ENCODE measurements at places on chromosomes 7 and 10.

DNA sequence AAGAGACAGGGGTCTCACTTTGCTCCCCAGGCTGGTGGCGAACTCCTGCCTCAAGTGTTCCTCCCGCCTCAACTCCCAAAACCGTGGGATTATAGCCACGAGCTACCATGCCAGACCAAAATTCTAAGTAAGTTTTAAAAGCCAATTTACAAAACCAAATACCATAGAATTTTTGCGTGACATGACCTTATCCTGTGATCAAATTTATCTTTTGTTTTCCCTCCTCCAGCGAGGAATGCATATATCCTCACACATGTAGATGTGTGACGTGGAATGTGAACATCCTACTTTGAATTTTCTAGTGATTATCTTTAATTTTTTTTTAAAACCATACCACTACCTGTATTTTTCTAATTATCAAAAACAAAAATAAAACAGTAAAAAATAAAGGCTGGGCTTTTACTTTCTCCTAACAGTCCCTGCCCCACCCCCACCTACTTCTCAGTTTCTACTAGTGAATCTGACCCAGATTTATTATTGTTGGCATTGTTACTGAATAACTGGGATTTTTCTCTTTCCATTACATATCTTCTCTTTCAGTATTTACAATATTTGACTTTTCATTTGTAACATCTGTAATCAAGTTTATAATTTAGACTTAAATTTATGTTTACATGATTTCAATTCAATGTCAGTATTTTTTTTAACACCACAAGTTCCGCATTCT is 26.0 kb downstream of the CYTH3 start:
- no peak for ATAC-seq

- ATAC-seq, result no peak
Measured at GRCh38 chr10:88190123-88190522, 326.7 kb downstream of the PTEN start.

DNA sequence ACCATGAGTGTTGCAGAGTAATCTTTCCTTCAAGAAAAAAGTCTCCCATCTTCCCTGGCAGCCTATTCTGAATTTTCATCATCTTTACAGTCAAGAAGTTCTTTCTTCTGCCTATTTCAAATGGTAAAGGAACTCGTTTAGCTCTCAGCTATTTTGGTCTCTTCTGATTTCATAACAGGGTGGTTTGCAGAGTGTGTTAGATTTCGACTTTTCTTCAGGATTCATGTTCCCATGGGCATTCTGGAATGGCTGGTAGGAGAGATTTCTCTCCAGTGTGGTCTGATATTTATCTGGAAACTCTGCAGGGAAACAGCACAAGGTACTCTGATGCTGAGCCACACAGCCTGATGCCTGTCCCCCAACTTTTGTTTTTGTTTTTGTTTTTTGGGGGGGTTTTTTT is 111.1 kb upstream of the FAM171A1 start:
- no peak for ATAC-seq

DNA sequence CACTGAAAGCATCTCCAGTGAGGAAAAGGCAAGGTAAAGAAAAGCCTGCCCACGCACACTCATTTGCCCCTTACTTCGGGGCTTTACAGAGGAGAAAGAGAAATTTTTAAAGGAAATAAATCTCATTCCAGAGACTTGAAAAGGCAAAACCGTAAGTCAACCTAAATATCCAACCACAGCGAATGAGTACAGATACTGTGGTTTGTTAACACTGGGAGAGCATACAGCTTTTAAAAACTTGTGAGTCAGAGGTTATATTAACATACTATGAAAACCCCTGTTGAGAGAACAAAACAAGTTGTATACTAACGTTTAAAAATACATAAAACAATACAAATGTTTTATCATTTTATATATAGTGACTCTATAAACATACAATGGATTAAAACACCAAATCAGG is 28.6 kb upstream of the ST7 start:
- ATAC-seq, result no peak

DNA sequence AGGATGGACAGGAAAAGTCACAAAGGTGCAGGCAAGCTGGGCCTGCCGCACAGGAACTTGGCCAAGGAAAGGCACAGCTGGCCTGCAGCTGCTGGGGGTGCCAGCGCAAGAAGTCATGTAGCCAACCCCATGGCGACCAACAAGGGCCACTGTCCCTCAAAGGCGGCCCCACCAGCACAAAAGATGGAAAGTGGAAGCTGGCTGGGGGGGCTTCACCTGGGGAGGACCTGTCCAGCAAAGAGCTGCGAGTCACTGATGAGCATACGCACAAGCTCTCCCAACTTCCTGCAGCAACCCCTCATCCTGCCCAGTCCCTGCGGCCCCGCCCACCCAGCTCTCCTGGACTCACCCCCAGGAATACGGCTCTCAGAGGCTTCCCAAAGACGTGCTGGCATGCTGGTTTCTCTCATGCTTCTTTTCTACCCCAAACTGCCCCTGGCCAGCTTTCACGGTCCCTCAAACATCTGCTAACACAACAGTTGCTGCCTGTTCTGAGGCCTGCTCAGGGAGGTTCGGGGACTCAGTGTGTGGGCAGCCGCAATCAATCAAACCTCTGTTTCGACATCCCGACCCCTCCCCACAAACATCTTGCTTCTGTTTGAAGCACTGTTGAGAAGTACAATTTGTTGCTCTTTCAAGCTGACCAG is 67.6 kb downstream of the FAM53B start:
- no peak for ATAC-seq

- no peak for ATAC-seq
Measured at GRCh38 chr7:106064316-106064715, 47.8 kb downstream of the SYPL1 start.

DNA sequence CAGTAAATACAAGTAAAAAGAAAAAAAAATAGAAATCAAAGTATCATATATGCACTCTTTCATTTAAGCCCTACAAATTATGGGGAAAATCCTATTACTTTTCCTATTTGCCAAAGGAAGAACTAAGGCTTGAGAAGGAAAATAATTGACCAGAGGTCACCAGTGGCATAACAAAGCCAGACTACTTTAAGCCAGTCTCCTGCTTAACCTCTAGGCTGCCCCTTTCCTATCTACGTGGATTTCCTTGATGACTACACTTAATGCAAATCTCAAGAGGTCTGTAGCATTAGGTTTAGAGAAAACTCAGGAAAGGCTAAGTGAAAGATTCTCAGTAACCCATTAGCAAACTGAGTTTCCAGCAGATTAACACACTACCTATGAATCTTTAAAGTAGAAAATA is 49.8 kb downstream of the TPK1 start:
- ATAC-seq, result no peak

GRCh38 chr10:62217683-62218082 is 51.0 kb downstream of the RTKN2 start:
- no peak for ATAC-seq

DNA sequence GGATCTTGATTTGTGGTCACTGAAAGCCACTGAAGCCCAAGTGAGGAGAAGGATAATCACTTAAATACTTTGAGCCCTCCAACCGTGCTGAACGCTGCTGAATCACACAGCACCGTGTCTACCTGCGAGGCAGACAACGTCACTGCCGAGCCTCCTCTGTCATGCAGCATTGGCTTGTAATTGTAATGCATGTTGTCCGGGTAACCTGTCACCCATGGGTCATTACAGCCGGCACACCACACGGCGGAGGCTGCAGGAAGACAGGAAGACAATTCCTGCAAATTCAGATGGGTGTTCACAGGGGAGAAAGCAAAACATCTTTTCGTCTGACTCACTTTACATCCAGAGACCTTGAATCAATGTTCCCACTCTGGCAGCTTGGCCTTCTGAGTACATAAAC is 546.1 kb upstream of the FOXK1 start:
- ATAC-seq, result no peak

DNA sequence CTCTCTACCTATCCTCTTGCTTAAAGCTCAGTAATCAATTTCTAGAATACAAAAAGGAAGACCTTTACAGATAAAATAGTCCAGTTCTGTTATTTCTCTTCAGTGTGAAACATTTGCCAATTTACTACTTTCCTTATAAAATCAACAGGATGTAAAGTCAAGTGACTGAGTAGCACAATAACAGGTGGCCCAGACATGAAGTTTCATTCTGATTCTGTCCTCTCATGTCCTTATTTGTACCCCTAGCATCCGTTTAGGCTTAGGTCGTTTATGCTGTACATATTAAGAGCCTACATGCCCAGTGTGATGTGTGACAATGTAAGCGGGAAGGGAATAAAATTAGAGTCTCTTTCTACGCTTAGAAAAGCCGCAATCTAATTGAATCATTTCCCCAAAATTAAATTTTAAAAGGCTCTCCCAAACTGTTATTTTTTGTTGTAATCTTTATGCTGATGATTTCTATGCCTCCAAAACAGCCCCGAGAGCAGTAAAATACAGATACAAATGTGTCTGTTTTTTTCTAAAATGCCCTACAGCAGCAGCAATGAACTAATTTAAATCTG is 29.1 kb downstream of the EPC1 start:
- peak; percentile 97 for ATAC-seq

- no peak for ATAC-seq
Measured at GRCh38 chr7:74380720-74381119, 73.0 kb upstream of the GTF2IRD1 start.

DNA sequence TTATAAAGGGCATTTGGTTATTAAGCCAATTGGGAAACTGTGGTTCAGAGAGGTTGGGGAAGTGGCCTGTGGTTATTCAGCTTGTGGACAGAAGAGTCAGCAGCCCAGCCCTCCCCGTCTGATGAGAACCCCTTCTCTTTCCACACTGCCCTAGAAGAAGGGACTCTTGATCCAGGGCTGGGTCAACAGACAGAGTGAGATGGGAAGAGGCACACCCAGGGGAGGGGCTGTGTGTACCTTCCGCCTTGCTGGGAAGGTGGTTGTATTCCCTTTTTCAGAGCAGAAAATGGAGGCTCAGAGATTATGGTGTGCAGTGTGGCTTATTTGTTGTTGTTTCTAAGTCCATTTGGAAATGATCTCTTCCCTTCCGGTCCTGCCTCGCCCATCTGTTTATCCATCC is 103.4 kb downstream of the GRK5 start:
- ATAC-seq, result no peak

DNA sequence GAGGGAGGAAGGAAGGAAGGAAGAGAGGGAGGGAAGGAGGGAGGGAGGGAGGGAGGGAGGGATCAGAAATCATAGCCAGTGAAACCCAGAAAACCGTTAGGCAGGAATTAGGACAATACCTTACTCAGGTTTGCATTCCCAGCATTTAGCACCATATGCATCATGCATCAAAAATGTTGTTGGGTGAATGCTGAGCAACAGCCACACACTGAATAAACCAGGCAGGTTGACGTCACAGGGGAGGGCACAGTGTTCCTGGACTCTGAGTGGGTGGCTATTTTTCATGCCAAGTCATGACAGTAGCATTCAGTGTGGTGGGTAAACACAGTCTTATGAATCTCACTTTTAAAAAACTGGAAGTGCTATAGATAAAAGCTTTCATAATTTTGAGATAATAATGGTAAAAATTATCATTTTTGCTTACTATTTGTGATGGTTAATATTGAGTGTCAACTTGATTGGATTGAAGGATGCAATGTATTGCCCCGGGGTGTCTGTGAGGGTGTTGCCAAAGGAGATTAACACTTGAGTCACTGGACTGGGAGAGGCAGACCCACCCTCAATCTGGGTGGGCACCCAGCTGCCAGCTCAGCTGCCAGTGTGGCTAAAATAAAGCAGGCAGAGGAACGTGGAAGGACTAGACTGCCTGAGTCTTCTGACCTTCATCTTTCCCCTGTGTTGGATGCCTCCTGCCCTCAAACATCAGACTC is 199.1 kb upstream of the PRKCQ start:
- no peak for ATAC-seq

- ATAC-seq, result no peak
Measured at GRCh38 chr7:120554960-120555571, 282.1 kb downstream of the KCND2 start.

DNA sequence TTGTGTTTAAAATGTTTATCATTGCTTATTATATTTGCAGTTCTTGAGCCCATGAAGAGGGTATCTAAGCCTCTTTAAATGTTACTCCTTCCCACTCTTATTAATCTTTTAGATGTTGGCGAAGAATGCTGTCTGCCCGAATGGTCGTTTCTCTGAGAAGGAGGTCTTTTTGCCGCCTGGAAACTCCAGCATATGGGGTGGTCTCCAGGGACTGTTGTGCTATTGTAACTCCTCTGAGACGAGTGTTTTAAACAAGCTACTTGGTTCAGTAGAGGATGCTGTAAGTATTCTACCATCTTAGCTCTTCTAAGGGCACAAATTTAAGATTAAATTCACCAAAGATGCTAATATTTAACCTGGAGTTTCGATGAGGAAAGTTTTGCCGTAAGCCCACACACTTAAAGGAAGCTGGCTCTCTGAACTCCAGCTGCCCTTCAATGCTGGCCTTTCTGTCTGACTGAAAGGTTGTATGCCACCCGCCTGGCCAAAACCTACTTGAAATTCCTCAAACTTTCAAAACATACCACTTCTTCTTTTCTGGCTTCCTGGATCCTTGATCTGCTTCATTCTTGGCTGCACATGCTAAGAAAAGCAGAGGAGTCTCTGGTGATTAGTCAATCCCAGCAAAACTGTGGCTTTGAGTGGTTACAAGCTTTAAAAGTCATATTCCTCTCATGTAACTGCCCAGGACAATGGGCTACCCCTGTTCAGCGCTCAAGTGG is 74.7 kb downstream of the ABCA13 start:
- peak; percentile 57 for ATAC-seq

DNA sequence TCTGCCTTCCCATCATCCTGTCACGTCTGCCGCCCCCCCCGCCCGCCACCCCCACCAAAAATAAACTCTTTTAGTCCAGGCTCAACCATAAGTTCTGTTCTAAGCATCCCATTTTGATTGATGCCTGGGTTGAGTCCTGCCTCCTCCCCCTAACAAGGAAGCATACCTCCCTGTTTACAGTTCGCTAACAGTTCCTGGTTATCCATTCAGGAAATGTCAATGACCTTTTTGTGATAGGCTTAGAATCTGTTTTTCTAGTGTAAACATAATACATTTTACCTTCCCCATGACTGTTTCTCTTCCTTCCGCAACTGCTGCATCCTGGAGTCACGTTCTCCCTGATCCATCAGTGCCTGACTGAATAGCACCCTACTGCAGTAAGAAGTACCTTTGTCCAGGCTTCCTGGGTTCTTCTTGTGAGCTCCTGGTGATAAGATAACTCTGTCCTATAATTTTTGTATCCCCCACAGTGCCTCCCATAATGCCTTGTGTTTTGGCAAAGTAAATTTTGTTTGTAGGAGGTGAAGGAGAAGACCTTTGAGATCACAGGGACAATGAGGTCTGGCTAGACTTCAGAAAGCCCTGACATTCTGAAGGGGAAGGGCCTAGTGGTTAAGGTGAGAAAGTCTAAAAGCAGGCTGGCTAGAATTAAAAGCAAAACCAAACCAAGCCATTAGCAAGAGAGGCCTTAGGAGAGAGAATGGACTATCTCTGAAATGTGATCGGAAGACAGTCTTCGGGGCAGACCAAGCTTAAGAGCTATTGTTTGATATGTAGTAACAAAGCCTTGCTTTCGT is 7.3 kb downstream of the AGFG2 start:
- ATAC-seq, result peak; percentile 46

DNA sequence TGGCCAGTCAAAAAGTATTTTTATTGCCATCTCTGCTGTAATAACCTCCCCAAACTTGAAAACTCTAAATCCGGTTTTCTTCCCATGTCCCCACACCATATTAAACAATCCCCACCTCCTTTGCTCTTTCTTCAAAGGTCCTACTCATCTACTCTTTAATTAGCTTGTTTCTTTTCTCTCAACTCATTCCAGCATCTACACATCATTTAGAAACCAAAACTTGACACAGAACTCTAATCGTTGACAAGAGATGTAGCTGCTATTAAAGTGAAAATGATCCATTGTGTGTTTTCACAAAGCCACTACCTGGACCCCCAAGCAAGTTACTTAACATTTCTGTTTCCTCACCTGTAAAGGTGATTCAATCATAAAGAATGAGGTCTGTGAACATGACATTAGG is 436.3 kb upstream of the NPVF start:
- no peak for ATAC-seq

Data from stimulated activated memory B cell treated with anti-CD40 and anti-IgM and Interleukin-4, amounts not matched to agents 10 μg/mL and 1 μg/mL and 100 μg/mL, for 72 hours (primary cell).